WTC11 (cell line): ENCODE measurements at places on chromosomes 11 and 22. TPM values are rescaled to one million over a fixed set of nuclear protein-coding genes. Genes with fewer than 3 reads are reported as not detected.

The CAPRIN1 gene
- 282 to 288 TPM (median 288 TPM) in 3 replicates for total RNA-seq

DNA sequence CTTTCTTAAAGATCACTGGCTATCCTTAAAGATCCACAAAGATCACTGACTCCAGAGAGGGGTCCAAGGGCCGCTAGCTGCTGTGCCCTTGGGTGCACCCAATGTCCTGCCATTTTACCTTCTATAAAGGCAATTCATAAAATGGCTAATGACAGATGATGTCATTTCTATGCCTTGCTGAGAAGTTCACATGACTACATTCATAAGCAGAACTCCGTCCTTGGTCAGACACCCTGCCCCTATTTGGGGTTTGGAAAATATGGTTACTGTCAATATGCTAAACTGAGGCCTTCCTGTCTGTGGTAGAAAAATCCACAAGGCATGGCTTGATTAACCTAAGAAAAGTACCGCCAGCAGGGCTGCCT is 60.9 kb upstream of the BMAL1 start:
- DNase-seq: no peak
- H3K27ac ChIP-seq: no peak overlapping the region
- peaks cover 14% of the 10 kb centered on the region for H3K4me1 ChIP-seq
- no peaks in the 10 kb centered on the region for H3K36me3 ChIP-seq
- H3K4me3 ChIP-seq: no peak overlapping the region

- peaks cover 5% of the 10 kb centered on the region for H3K4me1 ChIP-seq
- peaks cover 29% of the 10 kb centered on the region for H3K27me3 ChIP-seq
- H3K4me3 ChIP-seq: no peak overlapping the region
- no peaks in the 10 kb centered on the region for H3K36me3 ChIP-seq
- no peak for DNase-seq
- H3K27ac ChIP-seq: no peak overlapping the region
These were observed 44.9 kb downstream of the IGLL5 start for GRCh38 chr22:22932512-22932941.

DNA sequence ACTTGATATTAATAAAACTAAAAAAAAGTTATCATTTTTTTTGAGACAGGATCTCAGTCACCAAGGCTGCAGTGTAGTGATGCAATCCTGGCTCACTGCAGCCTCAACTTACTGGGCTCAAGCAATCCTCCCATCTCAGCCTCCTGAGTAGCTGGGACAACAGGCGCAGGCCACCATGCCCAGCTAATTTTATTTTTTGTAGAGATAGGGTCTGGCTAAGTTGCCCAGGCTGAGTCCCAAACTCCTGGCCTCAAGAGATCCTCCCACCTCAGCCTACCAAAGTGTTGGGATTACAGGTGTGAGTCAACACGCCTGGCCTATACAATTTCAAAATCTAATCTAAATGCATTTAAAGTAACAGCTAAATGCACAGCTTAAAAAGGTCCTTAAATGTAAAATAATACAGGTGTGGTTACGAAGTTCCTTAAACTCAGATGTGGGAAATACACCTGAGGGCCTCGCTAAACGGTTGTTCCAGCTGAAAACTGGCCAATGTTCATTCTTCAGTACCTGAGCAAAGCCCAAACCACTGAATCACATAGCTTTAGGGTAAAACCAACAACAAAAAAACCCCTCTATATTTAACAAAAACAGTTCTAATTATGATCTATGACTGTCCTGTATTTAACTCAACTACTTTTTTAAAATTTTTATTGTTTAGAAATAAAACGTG is 11.8 kb downstream of the NAP1L4 start:
- no peak overlapping the region for H3K27ac ChIP-seq
- no peak for DNase-seq
- H3K27me3 ChIP-seq: no peaks in the 10 kb centered on the region
- H3K4me1 ChIP-seq: peaks cover 13% of the 10 kb centered on the region

DNA sequence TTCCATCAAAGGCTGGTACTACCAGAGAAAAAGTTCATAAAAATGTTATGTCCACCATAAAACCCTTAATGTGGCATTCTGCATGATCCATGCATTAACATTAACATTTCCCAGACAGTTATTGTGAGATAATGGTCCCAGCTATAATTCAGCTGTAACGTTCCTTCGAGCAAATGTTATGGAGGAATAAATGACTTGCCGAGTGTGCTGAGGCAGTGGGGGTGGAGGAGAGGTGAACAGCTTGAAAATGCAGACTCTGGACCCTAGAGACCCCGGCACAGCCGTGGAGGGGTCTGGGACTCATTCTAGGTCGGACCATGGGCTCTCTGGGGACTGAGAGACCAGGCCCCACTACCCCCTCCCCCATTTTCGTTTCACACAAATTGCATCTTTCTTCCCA is 141.9 kb downstream of the PKNOX2 start:
- H3K27me3 ChIP-seq: no peaks in the 10 kb centered on the region; the same call in 1 of the 2 replicates
- H3K27ac ChIP-seq: no peak overlapping the region
- DNase-seq: no peak
- no peaks in the 10 kb centered on the region for H3K36me3 ChIP-seq
- H3K4me1 ChIP-seq: peaks cover 17% of the 10 kb centered on the region

GRCh38 chr11:23780231-23780630 is 716.6 kb upstream of the LUZP2 start:
- peaks cover 5% of the 10 kb centered on the region for H3K36me3 ChIP-seq
- H3K27ac ChIP-seq: no peak overlapping the region
- no peaks in the 10 kb centered on the region for H3K27me3 ChIP-seq
- H3K4me3 ChIP-seq: no peak overlapping the region
- no peak for DNase-seq

DNA sequence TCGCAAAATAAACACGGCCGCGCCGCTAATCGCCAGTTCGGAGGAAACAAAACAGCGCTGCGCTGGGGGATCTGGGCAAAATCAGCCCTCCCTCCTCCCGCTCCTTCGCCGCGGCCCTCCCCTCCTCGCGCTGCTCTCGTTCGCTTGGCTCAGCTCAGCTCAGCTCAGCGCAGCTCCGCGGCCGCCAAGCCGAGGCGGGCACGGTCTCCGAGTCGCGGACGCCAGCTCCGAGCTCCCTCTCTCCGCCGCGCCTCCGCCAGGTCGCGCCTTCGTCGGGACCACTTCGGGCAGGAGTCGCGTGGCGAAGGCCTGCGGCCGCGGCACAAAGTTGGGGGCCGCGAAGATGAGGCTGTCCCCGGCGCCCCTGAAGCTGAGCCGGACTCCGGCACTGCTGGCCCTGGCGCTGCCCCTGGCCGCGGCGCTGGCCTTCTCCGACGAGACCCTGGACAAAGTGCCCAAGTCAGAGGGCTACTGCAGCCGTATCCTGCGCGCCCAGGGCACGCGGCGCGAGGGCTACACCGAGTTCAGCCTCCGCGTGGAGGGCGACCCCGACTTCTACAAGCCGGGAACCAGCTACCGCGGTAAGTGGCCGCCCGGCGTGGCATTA is at the start of gene SPON1:
TSS of gene SPON1 (plus strand) at position 162 of the 607 bp plus-strand sequence. CDS start at position 344, 182 bp downstream.
- H3K4me3 ChIP-seq: peak within 1 kb of the TSS; percentile 83
- peaks cover 85% of the 10 kb centered on the region for H3K27me3 ChIP-seq
- H3K36me3 ChIP-seq: no peaks in the 10 kb centered on the region
- peaks cover 40% of the 10 kb centered on the region for H3K4me1 ChIP-seq
